Occipital lobe (tissue), 3 donors: ENCODE measurements at places on chromosomes 16 and 17.
A peak's percentile ranks its signal among the peaks of the same experiment; 100 is the strongest.

GRCh38 chr16:81307770-81308169 lies 7.0 kb upstream of the GAN start:
- DNase-seq: no peak

- DNase-seq: no peak
These were observed 30.0 kb downstream of the APPBP2 start for GRCh38 chr17:60496041-60496440.

DNA sequence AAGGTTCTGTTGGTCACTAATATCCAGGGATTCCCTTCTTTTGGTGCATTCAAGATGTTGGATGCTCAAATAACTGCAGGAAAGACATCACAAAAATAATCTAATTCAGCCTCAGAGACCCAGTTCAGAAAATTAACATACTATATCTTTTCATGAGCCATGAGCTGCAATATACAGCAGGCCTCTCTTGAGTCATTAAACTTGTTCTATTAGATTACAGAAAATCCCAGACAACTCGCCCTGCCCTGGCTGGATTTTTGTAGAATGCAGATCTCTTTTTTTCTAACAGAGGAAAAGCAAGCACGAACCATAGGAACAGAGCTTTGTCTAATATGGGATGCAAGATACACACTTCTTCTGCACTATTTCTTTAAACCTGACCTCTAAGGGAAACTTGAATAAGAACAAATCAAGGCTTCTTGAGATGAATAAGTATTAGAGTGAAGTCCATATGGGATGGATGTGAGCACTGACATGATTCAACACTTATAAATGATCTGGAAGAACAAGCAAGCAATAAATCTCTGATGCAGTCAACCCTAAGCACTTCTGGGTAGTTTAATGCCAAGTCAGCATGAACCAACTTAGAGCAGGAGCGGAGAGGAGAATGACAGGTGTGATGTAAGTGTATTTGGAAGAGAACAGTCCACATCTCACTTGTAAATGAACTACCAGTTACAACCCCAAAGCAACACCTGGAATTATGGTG lies 70.7 kb upstream of the GNAO1 start:
- DNase-seq: no peak

GRCh38 chr17:78438271-78438691 lies 59.8 kb downstream of the PGS1 start:
- no peak for DNase-seq

GRCh38 chr17:67232441-67232840 lies 12.6 kb downstream of the HELZ start:
- DNase-seq: no peak

GRCh38 chr16:26391833-26392232 lies 674.9 kb upstream of the C16orf82 start:
- DNase-seq: no peak

DNA sequence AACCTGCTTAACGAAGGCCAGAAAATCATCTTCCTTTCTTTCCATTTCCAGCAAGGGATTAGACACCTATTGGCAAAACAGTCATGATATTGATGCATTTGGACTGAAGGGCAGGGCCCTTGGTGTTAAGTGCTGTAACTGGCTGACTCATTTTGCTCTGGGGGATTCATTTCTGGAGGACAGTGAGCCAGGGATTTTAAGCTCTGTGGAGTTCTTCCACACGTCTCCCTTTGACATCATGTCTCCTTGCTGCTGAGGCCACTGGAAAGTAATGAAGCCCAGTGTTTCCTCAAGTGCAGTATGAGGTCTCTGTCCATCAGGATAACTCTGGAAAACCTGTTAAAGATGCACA lies 42.2 kb downstream of the DNAH9 start:
- DNase-seq: no peak

DNA sequence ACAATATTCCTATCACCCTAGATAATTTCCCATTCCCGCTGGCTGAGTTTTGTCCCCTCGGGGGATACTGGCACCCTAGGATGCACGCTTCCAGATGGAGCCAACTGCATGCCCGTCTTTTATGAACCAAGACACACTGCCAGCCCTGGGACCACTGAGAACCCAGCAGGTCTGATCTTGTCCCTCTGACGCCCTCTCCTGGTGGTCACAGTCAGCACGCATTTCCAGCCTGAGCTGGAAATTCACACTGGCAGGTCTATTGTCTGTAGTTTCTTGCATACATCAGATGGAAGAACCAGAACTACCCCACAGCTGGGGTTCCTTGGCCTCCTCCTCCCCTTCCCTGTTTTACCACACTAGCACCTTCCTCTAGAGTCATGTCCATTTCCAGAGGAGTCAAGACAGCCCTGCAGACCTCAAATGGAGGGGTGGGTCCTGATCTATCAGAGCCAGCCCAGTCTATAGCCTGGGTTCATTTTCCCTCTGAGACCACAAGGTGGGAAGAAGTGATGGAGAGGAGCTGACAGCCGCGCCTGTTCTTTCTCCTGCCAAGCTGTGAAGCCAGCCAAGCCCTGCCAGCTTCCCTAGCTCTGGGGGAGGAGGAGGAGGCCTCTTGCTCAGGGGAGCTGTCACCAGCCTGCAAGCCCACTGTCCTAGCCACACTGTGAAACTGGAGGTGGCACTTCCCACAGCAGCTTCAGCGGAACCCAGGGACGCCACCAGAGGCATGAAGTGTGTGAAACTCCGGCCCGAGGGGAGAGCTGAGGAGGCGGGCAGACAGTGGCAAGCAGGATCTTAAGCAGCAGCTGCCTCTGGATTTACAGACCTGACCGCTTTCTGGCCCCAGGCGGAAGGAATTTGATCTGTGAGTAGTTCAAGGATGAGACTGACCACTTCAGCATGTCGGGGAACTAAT lies 29.3 kb downstream of the MXRA7 start:
- peak; percentile 55 for DNase-seq

DNA sequence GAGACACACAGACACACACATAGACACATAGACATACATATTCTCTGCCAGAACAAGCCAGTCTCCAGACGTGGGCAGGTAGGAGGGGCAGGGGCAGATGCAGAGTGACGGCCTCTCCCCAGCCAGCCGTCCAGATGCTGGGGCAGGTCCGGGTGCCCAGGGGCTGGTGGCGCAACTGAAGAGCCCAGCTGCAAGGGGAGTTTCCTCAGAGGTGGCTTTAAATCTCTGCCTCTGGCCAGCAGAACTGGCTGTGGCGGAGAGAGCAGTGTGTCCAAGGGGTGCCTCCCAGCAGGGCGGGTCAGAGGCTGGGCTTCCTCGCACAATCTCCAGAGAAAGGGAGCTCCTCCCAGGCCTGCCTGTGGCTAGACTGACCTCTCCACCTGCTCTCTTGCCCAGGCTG lies 9.4 kb upstream of the GCGR start:
- DNase-seq: no peak

DNA sequence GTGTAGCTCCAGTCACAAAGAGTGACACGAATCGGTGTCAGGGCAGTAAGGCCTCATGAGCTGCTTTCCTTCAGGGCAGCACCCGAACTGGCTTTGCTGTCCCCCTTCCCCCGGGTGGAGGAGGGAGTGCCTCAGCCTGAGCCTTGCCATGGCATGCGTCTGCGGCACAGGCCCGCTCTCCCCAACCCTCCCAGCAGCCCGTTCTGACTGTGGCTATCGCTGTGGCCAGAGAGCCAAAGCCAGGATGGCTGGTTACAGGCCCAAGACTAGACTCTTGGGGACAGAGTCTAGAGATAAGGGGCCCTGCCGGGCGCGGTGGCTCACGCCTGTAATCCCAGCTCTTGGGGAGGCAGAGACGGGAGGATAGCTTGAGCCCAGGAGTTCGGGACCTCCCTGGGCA lies 25.9 kb downstream of the CLUH start:
- DNase-seq: no peak

DNA sequence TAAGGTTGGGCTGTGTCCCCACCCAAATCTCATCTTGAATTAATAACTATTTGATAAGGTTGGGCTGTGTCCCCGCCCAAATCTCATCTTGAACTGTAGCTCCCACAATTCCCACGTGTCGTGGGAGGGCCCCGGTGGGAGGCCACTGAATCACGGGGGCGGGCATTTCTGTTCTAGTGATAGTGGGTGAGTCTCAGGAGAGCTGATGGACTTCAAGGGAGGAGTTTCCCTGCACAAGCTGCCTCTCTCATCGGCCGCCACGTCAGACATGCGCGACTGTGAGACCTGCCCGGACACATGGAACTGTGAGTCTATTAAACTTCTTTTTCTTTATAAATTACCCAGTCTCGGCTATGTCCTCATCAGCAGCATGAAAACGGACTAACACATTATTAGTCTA lies 44.9 kb upstream of the METRNL start:
- no peak for DNase-seq
